Breast epithelium (tissue), 4 donors: ENCODE measurements at places on chromosomes 4 and X. TPM values are rescaled to one million over a fixed set of nuclear protein-coding genes. Genes with fewer than 3 reads are reported as not detected.
A peak's percentile ranks its signal among the peaks of the same experiment; 100 is the strongest.

DNA sequence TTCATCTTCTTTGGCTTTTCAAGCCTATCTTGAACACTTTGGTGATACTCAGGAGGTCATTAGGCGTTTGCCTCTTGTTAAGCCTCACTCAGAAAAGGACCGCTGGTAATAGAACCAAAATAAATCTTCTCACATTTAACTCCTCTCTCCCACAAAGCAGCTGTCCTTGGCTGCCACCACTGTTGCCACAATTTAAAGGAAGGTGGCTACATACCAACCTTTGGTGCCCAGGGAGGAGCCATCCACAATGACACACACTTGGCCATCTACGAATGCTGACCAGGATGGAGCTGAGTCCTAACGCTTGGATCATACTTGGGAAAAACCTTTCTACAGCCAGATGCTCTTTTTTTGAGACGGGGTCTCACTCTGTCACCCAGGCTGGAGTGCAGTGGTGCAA is 210.2 kb downstream of the HS6ST2 start:
- H3K4me3 ChIP-seq, result no peak overlapping the region
- DNase-seq, result no peak
- H3K27me3 ChIP-seq, result peaks cover 68% of the 10 kb centered on the region
- H3K27ac ChIP-seq, result no peak overlapping the region

- no peak overlapping the region for H3K27ac ChIP-seq
- H3K27me3 ChIP-seq, result no peaks in the 10 kb centered on the region
- no peak for DNase-seq
- H3K4me3 ChIP-seq, result no peak overlapping the region
These were observed 577 bp upstream of the GLRA2 start for GRCh38 chrX:14528629-14529289.

- H3K36me3 ChIP-seq, result no peaks in the 10 kb centered on the region
- no peaks in the 10 kb centered on the region for H3K4me1 ChIP-seq
- DNase-seq, result no peak
- H3K4me3 ChIP-seq, result no peak overlapping the region
- H3K27me3 ChIP-seq, result no peaks in the 10 kb centered on the region
- no peak overlapping the region for H3K27ac ChIP-seq
These were observed 100.9 kb upstream of the TBC1D9 start for GRCh38 chr4:140857111-140857510.

- no peak overlapping the region for H3K27ac ChIP-seq
- no peaks in the 10 kb centered on the region for H3K36me3 ChIP-seq
- H3K4me1 ChIP-seq, result no peaks in the 10 kb centered on the region
- DNase-seq, result no peak
- H3K27me3 ChIP-seq, result no peaks in the 10 kb centered on the region
These were observed 8.3 kb upstream of the CD40LG start for GRCh38 chrX:136639506-136640176.

DNA sequence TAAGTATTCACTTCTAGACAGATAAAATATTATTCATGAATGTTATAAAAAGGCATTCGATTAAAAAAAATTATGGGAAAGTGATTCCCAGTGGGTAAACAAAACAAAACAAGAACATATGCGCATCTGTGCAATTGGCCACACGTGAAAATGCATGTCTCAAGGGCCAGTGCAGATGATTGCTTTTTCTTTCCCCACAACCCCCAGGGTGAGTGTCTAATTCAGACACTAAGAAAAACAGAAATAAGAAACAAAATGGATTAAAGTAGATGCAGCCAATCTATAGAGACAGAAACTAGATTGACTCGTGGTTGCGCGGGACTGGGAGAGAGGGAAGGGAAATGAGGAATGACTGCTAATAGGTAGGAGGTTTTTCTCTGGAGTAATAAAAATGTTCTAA is 49.5 kb downstream of the GPM6A start:
- no peak overlapping the region for H3K4me3 ChIP-seq
- no peaks in the 10 kb centered on the region for H3K36me3 ChIP-seq
- no peaks in the 10 kb centered on the region for H3K27me3 ChIP-seq

Gene PHKA1
- total RNA-seq, result 4.5 TPM

Gene PRSS12
- total RNA-seq, result 0.64 TPM

GRCh38 chr4:158958489-158959270 is 144.2 kb upstream of the RAPGEF2 start:
- no peaks in the 10 kb centered on the region for H3K27me3 ChIP-seq
- H3K27ac ChIP-seq, result no peak overlapping the region
- no peak for DNase-seq
- no peaks in the 10 kb centered on the region for H3K36me3 ChIP-seq
- no peak overlapping the region for H3K4me3 ChIP-seq

GRCh38 chr4:53916431-53916889 is 147.9 kb downstream of the CHIC2 start:
- H3K4me1 ChIP-seq, result no peaks in the 10 kb centered on the region
- no peaks in the 10 kb centered on the region for H3K27me3 ChIP-seq
- H3K4me3 ChIP-seq, result no peak overlapping the region
- no peak for DNase-seq
- H3K27ac ChIP-seq, result no peak overlapping the region
- no peaks in the 10 kb centered on the region for H3K36me3 ChIP-seq

DNA sequence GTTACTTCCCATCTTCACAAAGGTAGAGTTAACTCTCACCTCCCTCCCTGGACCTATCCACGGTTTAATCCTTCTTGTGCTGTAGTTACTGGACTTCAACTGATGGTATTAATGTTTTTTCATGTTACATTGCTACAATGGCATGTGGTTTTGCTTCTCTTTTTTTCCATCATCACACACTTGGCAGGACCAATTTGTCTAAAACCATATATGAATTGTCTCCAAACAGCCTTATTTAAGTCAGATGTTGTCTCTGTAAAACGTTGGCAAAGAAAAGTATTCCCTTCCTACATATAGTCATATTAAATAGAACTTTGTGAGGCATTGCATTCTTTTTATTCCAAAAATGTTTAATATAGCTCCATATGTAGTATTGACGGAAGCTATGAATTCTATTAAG is 15.5 kb downstream of the PRRG1 start:
- no peak overlapping the region for H3K4me3 ChIP-seq
- no peaks in the 10 kb centered on the region for H3K27me3 ChIP-seq
- DNase-seq, result no peak
- no peaks in the 10 kb centered on the region for H3K36me3 ChIP-seq
- H3K4me1 ChIP-seq, result no peaks in the 10 kb centered on the region

DNA sequence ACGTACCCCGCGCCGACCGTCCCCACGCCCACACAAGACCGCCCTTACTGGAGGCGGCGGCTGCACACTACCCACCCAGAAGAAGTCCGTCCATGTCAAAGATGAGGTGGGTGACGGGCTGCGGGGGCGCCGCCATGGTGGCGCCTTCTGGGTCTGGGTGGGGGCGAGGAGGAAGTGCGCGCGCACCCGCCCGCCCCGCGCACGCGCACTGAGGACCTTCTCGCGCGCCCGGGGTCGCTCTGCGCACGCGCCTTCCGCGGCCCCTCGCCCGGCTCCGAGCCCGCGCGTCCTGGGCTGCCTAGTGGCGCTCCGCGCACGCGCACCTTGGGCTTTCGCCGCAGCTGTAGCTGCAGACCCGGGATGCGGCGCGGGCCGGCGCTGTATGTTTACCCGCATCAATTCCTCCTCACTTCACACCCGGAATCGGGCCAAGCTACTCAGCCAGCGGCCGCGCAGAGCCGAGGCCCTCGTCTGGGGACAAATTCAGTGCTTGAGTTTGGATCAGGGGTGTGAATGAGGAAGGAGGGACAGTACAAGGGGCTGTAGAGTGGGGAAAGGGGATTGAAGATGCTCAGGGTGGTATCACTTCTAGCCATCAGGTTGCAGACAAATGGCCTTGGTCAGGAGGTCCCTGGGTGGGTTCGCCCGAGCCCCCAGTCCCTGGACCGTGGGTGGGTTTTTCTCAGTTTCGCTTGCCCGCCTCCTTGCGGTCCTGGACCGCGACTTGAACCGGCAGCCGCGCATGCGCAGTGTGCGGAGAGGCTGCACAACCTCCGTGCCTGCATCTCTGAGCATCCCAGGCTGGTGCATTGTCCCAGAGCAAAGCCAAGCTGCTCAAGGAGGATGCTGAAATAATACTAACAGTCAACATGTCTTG is at the start of gene PUDP:
PUDP (minus strand) TSS at position 176 of the 877 bp plus-strand sequence; CDS start at position 136, 40 bp downstream.
- peak within 1 kb of the TSS; percentile 90 for H3K27ac ChIP-seq
- H3K4me3 ChIP-seq, result peak within 1 kb of the TSS; percentile 82
- peak; percentile 81 for DNase-seq
- H3K36me3 ChIP-seq, result no peaks in the 10 kb centered on the region
- H3K27me3 ChIP-seq, result no peaks in the 10 kb centered on the region

DNA sequence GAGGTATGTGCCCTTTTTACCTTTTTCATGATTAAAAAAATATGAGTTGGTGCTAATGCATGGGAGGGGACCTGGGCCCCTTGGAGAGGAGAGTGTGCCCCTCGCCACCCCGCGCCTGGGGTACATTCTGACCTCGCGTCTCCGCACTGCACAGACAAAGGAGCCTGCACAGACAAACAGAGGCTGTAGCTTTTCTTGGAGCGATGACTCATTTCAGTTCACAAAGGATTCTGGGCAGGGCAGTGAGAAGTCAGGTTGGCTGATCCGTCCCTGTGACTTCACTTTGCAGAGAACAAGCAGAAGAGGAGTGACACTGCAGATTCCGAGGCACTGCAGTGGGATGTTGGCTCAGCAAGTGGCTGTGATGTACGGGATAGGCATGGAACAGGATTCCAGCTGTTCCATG is 82.9 kb downstream of the STOX2 start:
- H3K27ac ChIP-seq, result peak overlapping the region; percentile 73
- H3K4me3 ChIP-seq, result peak overlapping the region; percentile 52
- no peaks in the 10 kb centered on the region for H3K4me1 ChIP-seq

Gene TEX11
- not detected for total RNA-seq

Gene XPNPEP2
- total RNA-seq, result 3.9 TPM

Gene DACH2
- total RNA-seq, result not detected
